Camera-type eye (tissue), 1 donor: ENCODE measurements at places on chromosomes 6 and 20. TPM values are rescaled to one million over a fixed set of nuclear protein-coding genes. Genes with fewer than 3 reads are reported as not detected.

The CLPSL2 gene
- total RNA-seq, result not detected

The PRSS16 gene
- total RNA-seq, result 0.66 TPM

The ACTL10 gene
- 0.49 TPM for total RNA-seq

The SMLR1 gene
- total RNA-seq, result not detected
